ENCODE measurements at places on chromosomes 7 and 10. TPM values are rescaled to one million over a fixed set of nuclear protein-coding genes. Genes with fewer than 3 reads are reported as not detected.

DNA sequence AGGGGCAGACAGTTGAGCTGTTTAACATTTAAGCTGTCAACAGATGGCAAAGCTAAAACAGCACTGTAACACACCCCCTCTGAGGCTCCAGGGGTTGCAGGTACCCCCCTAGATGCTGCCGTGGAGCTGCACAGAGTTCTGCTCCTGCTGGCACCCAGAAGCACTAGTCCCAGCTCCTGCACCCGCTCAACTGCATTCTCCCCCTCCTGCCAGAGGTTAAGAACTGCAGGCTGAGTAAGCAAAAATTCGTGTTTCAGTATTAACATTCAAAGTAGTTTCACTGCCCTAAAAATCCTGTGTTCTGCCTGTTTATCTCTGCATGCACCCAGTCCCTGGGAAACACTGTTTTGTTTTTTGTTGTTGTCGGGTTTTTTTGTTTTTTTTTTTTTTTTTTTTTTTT is 790.8 kb upstream of the KCND2 start:
- peak; percentile 57 for DNase-seq

DNA sequence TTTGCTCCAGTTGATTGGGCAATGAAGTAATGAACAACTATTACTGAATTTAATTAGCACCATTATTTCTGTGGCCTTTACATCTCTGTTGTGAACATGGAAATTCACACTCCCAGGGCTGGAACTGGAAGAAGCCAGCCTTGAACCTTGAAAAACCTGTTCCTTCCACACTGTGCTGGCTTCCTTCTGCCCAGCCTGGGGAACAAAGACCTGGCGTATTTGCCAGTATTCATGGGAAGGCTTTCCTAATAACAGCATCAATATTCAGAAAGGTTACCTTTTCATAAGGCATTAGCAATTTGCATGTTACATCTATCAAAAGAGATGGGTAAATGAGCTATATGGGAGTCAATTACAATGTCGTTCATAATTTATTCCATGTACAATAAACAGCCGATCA is 1.3 kb downstream of the C10orf90 start:
- no peak for DNase-seq

GRCh38 chr10:31536302-31536701 is 217.3 kb downstream of the ZEB1 start:
- no peak for DNase-seq

- DNase-seq: no peak
Observed at GRCh38 chr10:89399956-89400355, 7.5 kb downstream of the IFIT1 start.

DNA sequence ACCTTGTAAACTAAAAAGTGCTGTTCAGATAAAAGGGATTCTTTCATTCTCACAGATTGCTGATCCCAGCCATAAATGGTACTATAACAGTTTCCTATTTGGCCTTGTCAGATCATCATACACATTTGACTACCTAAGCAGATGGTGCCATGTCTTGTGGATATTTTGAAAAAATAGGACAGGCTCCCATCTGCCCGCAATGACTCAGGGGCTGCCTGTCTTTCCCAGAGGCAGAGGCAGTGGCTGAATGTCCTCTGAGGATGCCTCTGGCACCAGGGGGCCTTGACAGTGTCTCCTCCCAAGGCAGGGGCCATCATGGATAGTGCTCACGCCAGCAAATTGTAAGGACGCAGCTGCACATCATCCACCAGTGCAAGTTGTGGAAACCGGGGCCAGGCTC is 323.0 kb upstream of the PODXL start:
- no peak for DNase-seq

FAM24B gene
- 0.50 TPM for total RNA-seq

MRPS33 gene
- 62.6 TPM for total RNA-seq

NUTM2B gene
- total RNA-seq: 0.17 TPM

GCK gene
- total RNA-seq: 4.9 TPM

OR9A2 gene
- not detected for total RNA-seq

PRKRIP1 gene
- 22.0 TPM for total RNA-seq

HMX3 gene
- 0.27 TPM for total RNA-seq
